Fibroblast of mammary gland (primary cell): ENCODE measurements at places on chromosomes 3 and 15.
A peak's percentile ranks its signal among the peaks of the same experiment; 100 is the strongest.

- DNase-seq, result no peak
These were observed 173.9 kb upstream of the CD96 start for GRCh38 chr3:111368056-111368455.

DNA sequence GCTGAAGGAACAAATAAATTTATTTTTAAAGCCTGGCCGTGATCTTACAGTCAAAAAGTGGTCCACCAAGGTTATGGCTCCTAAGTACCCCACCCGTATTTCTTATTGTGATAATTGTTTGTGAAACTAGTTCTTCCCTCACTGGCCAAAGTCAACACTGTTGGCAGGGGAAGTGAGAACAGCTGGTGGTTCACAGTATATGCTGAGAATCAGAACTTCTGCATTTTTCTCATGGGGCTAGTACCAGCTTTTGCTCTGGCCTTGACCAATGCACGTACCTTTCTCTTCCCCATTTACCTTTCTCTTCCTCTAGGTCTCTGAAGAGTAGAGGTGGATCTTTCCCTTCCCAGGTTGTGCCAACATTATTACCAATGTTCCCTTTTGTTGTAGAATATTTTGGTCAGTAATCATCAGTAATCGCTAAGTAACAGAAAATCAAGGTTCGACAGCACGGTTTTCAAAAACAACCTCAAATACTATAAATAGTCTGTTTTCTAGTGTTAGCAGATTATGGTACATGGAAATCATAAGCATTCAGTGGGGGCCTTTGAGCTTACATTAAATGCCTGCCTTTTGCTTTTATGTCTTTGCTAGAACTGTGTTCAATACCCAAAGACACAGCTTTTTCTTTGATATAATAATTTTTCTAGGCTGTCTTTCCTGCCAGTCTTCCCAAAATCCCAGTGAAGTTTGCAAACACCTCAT lies 268.0 kb downstream of the LPP start:
- DNase-seq, result peak; percentile 35

- no peak for DNase-seq
These were observed 134.8 kb downstream of the PDE8A start for GRCh38 chr15:85116494-85116893.

DNA sequence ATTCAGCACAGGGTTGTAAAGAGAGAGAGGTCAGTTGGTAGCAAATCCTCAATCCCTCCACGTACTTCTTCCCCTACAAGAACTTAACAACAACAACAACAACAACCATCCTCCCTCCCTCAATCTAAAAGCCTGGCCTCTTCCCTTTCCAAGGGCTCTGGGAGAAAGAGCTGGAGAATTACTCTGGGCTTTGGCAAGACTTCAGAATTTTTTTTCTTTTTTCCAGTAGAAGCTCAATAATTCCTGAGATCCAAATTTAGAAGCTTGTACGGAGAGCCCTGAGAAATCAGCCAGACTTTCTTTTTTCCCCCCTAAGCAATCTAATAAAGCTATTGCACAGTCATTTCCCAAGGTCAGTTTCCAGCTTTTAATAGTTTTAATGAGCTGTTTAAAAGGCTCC lies 95.8 kb upstream of the CACNA2D3 start:
- no peak for DNase-seq

- DNase-seq, result peak; percentile 77
These were observed at the start of gene RAD54L2 for GRCh38 chr3:51538459-51539290. TSS of gene RAD54L2 (plus strand) at chr3:51538719. CDS start at chr3:51590421, 51,702 bp downstream.

DNA sequence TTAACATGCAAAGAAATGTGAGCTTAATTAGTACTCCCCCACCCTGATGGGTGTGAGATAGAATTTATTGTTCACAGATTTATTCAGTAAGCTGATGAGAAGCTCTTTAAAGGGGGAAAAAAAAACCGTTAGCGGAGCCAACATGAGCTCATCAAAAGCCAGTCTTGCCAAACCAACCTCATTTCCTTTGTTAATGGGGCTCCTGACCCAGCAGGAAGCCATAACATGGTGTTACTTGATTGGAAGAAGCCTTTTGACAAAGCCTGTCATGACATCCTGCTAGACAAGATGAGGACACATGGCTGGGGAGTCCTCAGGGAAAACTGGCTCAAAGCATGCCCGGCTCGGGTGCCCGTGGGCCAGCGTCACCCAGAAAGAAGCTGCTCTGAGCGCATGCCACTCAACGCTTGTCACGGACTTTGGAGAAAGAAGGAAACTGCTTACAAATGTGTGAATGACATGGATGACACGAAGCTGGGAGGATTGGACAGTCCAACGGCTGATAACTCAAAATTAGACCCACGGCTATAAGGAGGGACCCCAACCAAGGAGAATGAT lies 64.6 kb downstream of the SLCO2A1 start:
- DNase-seq, result peak; percentile 50

- DNase-seq, result no peak
These were observed 1.6 kb downstream of the FAM174B start for GRCh38 chr15:92653836-92654539.

DNA sequence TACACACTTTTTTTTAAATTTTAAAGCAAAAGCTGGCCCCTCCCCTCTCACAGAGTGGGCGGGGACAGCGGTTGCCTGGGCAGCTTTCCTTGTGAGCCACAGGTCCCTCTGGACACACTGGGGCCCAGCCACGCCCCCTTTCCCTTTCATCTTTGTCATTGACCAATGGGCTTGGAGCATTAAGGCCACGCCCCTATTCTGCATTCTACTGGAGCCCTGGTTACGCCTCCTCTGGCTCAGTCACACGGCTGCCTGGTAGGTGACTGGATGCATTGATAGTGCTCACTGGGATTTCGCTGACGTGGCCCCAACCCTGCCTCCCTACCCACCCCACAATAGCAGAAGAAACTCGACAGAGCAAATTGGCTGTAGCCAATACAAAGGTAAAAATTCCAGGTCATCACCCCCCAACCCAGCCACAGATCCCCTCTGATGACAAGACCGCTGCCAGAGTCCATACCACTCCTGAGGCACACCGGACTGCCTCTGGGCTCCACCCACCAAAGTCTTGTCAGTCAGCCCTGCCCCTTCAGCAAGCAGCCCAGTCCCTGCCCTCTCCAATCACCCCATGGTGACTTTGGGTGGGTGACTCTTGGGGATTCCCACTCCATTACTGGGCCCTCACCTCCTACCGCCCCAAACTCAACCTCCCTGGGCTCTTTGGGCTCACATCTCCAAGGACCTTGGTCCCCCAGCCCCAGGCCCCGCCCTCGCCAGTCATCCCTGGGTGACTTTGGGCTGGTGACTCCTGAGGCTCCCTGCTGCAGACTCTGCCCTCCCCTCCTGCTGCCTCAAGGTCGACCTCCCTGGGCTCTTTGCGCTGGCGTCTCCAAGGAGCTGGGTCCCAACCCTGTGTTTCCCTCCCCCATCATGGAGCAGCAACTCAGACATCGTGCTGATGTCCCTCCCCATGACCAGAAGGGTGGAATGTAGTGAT lies 112.2 kb upstream of the FAN1 start:
- DNase-seq, result peak; percentile 31

- DNase-seq, result no peak
These were observed 339.7 kb downstream of the NLGN1 start for GRCh38 chr3:173737167-173737808.

GRCh38 chr3:68483041-68483440 lies 449.3 kb downstream of the TAFA4 start:
- no peak for DNase-seq

DNA sequence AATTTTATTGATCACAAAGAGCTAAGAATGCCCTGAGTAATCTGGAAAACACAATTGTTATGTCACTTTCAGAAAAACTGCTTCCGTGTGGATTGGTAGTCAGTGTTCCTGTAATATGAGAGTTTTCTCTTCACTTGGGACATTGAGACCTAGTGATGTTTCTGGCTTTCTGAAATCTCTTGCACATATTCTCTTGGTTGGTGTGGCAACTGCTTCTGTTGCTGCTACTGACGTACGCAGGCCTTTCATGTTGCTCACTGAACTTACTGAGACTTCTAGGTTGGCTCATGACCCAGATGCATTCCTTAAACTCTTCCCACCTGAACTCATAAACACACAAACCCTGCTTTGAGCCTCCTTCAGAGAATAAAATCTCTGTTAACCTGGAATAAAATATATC lies 175.0 kb upstream of the PFN2 start:
- peak; percentile 58 for DNase-seq

- peak; percentile 90 for DNase-seq
These were observed 89.5 kb downstream of the MYH15 start for GRCh38 chr3:108420926-108421325.

GRCh38 chr3:57942872-57943283 lies 65.3 kb upstream of the FLNB start:
- DNase-seq, result no peak

DNA sequence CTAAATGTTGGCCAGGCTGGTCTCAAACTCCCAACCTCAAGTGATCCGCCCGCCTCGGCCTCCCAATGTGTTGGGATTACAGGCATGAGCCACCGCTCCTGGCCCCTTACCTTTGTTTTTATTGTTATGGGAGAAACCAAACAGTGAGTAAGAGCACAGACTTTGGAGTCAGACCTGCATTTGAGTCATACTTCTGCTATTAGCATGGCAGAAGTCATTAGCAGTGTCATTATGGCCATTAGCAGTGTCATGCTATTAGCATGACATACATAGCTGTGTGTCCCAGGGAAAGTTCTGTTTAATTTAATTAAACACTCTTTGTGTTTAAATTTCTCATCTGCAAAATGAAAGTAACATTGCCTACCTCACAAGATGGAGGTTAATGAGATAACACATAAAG lies 54.8 kb downstream of the SQOR start:
- no peak for DNase-seq

- no peak for DNase-seq
These were observed 535.5 kb downstream of the SQOR start for GRCh38 chr15:46170326-46170725.

GRCh38 chr15:55786341-55786740 lies 43.4 kb upstream of the PRTG start:
- DNase-seq, result no peak

GRCh38 chr3:39870706-39871105 lies 61.3 kb downstream of the MYRIP start:
- peak; percentile 12 for DNase-seq

DNA sequence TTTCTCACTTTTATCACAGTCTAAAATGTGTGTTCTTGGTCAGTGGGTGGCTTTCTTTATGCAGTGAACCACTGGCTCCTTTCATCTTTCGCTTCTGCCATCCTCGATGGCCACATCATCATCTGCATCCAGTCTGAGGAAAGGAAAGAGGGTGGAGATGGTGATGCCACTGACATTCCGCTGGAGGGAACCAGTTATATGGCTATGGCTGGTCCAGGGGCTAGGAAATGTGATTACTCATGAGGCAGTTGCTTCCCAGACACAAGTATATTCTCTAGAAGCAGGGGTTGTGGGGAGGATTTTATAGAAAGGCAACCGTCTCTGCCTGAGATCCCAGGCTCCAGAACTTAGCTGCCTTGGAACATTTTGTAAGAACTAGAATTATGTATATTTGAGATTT lies 246.7 kb upstream of the AZI2 start:
- DNase-seq, result no peak

- DNase-seq, result no peak
These were observed 11.1 kb downstream of the ISLR start for GRCh38 chr15:74184582-74185091.

DNA sequence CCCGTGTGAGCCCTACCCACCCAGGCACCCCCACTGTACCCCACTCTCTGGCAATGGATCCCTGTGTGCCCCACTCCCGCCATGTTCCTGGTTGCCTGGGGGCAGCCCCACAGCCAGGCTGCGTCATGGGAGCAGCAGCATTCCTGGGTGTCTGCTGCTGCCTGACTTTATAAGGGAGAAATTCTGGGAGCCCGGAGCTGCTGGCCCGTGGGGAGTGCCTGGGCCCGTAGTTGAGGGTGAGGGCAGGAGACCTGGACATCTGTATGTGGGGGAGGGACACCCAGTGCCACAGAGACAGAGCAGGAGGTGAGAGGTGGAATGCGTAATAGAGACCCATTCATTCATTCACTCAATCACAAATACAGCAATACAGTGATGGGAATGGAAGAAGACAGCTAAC lies 15.1 kb downstream of the CSPG4 start:
- no peak for DNase-seq

DNA sequence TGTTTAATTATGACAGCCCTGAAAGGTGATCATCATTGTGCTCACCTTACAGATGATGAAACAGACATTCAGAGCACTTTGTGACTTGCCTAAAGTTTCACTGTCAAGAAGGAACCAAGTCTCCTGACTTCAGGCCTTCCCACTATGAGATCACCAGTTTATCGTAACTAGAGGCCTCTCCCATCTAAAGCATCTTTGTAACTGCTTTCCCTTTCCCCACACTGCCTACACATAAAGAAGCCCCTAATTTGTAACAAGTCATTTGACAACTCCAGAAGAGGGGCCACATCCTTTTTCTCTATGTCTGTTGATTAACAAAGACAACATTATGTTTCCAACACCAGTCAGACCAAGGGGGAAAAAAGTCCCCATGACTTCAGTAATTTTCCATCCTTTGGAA lies 1.1 kb downstream of the KLHL6 start:
- DNase-seq, result no peak

- no peak for DNase-seq
These were observed 6.8 kb upstream of the SHQ1 start for GRCh38 chr3:72855001-72855400.

- no peak for DNase-seq
These were observed 35.3 kb downstream of the ARPP21 start for GRCh38 chr3:35674451-35675109.

DNA sequence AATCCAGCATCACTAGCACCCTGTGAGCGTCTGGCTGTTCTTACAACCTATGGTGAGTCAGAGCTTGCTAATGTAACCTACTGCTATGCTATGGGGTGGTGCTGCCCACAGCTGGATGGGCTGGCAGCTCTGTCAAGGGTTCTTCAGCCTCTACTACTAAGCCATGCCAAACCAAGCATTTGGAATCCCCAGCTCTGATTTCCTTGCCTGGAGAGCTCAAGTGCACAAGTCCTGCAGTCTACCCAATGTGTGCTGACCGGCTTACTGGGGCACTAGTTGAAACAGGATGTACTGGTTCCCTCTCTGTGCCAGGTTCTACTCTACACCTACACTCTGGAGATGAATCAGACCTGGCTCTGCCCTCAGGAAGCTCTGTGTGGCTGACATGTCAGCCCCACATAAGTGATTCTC lies 4.2 kb downstream of the TEX264 start:
- peak; percentile 50 for DNase-seq

DNA sequence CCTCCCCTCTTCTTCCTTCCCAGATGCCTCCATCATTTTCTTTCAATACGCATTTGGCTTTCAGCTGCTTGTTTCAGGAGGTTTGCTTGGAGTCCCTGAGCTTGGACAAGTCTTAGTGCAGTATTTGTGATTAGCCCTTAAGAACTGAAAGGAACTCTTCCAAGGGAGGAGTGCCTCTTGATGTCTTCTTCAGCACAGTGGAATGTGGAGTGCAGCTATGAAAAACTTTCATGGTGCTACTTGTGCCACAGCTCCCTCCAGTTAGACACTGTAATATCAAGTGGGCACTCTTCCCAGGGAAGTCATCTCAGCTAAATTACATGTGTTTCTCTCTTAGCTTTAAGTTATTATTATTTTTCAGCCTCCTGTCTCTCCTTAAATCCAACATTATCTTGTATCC lies 173.1 kb downstream of the NECTIN3 start:
- no peak for DNase-seq

- DNase-seq, result no peak
These were observed 160.7 kb downstream of the FHIT start for GRCh38 chr3:61090389-61091169.

GRCh38 chr15:75062706-75063105 lies 39.3 kb downstream of the PPCDC start:
- DNase-seq, result no peak

GRCh38 chr15:51227940-51228732 lies 110.3 kb downstream of the CYP19A1 start:
- peak; percentile 96 for DNase-seq
